Stimulated activated CD8-positive, alpha-beta memory T cell treated with anti-CD3 and anti-CD28 coated beads, Interleukin-4, amount 100 ng/mL, for 48 hours (primary cell): ENCODE measurements at places on chromosomes 5 and 9.

DNA sequence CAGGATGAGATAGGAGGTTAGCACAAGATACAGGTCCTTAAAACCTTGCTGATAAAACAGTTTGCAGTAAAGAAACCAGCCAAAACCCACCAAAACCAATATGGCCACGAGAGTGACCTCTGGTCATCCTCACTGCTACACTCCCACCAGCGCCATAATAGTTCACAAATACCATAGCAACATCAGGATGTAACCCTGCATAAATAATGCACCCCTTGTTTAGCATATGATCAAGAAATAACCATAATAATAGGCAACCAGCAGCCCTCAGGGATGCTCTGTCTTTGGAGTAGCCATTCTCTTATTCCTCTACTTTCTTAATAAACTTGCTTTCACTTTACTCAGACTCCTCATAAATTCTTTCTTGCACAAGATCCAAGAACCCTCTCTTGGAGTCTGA lies 86.9 kb upstream of the PRSS3 start:
- no peak for DNase-seq

DNA sequence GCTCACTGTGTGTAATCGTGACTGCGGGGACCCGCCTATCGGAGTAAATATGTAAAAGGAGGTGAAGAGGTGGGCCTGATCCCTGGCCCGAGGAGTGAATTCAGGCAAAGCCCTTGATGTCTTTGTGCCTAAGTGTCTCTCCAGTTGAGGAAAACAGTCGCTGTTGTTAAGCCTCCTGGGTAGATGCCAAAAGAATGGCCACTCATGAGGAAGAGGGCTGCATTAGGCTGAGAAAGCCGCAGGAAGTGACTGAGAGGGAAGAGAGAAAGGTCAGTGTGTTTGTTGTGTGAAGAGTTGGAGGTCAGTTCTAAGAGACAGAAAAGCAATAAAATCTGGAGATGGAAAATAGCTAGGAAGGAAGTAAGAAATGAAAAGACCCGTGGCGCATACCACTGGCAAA lies 35.8 kb upstream of the PIP5K1B start:
- DNase-seq: no peak

GRCh38 chr5:53923961-53924360 lies 363.5 kb downstream of the NDUFS4 start:
- DNase-seq: no peak

DNA sequence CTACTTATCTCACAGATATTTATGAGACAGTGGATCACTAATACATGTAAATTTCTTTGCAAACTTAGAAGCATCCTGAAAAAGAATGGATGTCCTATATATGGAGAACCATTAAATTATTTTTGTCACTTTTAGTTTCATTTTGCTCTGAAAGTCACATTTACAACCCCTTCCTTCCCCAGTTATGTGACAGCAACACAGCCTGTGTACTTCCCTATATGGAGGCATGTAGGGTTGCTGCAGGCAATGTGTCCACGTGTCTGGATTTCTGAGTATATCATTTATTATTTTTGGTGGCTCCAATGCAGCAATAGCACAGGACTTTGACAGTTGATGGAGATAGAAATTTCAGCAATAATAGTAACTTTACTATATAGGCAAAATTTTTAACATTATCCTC lies 156.4 kb downstream of the ST8SIA4 start:
- no peak for DNase-seq

- no peak for DNase-seq
Observed at GRCh38 chr9:83396342-83396741, 141.9 kb downstream of the FRMD3 start.

DNA sequence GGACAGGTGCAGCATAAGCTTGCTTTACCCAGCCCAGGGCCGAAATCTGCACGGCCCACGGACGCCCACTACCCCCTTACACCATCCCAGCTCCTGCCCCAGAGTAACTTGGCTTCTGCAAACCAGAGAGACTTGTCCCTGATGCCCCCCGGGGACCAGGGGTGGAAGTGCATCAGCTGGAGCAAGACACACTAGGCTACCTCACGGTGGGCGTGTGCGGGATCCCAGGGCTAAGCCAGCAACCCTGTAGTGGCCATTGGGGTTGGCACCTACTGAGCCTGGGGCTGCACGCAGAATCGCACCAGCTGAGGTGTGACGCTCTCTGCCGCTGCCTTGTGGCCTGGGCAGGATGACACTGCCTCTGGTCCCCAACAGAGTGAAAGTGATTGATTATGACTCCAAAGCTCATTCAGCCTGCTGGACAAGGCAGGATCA lies 6.1 kb upstream of the ZNF79 start:
- peak; percentile 69 for DNase-seq

GRCh38 chr9:130839132-130840111 lies 4.4 kb downstream of the ABL1 start:
- no peak for DNase-seq

DNA sequence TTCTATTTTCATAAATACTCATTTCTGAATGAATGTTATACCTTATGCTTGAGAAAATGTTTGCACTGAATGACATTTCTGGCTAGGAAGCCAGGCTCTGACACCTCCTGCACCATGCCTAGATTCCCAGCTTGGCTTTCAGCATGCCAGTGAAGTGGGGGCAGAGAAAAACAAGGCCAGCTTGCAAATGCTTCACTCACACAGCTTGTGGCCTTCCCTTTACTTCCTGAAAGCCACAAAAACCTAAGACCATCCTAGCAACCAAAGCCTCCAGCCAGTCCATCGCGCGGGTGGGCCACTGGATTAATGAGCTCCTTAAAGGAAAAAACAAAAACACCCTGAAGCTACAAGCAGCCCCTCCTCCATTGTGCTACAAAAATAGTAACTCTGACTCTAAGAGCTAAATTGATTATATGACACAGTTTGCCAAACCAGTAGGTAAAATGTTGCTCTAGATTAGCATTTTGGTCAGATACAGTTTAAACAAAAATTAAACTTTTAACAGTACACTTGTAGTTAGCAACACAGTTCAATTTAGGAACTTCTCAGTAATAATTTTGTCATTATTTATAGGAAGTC lies 159.9 kb downstream of the TSSK1B start:
- no peak for DNase-seq

GRCh38 chr5:54760182-54760935 lies 225.0 kb downstream of the ESM1 start:
- DNase-seq: no peak

DNA sequence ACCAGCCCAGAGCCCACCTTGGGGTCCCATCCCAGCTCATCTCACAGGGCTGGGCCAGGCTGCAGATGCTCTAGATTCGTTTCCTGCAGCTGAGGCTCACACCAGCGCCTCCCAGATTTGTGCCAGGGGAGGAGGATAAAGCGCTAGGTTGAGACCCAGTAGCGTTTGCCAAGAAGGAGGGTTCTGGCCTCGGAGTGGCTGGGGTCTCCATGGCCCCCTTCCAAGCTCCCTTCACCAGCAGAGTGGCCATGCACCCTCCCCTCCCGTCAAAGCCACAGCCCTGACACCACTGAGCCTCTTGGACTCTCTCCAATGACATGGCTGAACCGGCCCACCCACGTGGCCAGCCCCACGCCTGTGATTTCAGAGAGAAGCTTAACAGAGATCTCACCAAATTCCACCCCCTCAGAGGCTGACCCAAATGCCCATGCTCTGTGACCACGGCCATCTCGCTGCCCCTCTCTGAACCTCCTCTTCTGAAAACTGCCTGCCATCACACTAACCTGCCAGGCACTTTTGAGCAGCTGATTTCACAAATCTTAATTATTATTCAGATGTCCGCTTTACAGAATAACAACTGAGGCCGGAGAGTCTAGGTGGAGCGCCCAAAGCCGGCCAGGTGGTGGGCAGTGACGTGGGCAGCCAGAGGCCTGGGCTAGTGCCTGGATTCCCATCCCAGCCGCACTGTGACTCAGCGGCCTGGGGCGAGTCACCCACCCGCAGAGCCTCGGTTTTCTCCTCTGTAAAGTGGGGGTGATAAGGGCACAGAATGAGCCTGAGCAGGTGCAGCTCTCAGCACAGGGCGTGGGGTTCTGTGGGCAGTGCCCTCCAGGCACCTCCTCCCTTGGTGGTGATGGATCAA lies 155.7 kb downstream of the C9orf50 start:
- no peak for DNase-seq

GRCh38 chr9:120619751-120620655 lies 40.0 kb upstream of the CDK5RAP2 start:
- DNase-seq: peak; percentile 63

DNA sequence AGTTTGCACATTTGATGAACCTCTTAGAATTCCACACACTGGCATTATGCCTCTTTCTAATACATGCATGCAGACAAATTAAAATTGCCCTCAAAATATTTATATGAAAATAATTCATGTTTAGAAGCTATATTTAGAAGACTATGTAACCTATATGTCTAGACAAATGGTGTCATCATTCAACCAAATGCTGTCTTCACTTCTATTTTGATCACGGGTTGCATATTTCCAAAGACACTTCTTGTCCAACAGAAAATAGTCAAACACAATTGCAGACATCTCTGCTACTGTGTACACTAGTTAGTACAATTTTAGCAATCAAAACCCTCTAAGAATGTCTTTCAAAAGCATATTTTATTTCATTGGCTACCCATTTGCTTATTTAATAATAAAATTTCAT lies 114.0 kb downstream of the FBXO38 start:
- no peak for DNase-seq

DNA sequence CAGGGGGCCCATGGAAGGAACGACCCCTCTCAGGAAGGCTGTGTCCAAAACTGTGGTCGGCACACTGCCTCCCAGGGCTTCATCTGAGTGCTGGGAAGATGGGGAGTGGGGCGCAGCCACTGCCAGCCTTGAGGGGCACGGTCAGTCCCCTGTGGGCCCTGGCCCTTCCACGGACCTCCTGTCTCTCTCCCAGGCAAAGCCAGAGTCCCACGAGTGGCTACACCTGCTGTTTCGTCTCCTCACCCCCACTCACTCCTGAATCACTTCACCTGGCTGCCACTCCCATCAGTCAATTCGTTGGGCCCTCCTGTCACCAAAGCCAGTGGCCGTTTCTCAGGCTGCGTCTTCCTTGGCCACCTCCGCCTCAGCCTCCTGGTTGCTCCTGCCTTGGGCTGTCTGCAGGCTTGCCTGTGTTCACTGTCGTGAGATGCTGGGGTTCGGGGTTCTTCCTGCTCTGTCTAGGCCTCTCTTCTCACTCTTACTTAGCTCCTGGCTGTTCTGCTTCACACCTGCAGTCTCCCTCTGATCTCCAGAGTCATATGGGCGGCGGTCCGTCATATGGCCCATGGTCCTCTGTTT lies 58.8 kb upstream of the RNF130 start:
- no peak for DNase-seq

GRCh38 chr5:55324006-55324405 lies 16.2 kb downstream of the MTREX start:
- no peak for DNase-seq

DNA sequence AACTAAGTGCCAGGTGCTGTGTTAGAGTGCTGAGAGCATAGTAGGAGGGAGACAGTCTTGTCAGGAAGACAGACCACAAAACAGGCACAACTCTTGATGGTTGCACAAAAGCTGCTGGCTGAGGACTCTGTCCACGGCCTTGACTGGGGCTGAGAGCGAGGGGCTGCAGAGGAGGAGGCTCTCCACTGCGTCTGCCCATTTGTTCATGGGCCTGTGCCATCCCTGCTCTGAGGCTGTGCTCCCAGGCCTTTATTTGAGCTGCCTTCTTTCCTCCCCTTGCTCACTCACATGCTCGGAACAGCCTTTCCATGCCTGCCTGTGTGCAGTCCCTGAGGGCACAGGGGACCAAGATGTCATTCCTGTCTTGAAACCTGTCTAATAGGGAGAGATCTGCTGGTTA lies 147.8 kb downstream of the CACNA1B start:
- DNase-seq: no peak
